ENCODE measurements at places on chromosomes 5 and 9. TPM values are rescaled to one million over a fixed set of nuclear protein-coding genes. Genes with fewer than 3 reads are reported as not detected.

DNA sequence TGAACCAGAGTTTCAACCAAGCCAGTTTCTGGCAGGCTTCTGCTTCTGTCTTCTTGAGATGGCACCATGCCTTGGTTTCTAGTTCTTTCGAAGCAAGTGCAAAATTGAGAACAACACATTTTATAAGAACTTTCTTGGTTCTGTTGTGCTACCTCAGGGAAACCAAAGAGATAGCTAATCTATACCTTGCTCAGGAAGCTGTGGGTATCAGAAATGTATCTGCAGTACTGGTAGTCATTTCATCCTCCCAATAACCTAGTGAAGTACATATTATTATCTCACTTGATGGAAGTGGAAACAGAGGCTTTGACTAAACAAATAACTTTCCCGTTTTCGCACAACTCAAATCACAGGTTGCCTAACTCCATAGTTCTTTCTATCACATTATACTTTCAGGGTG lies 246.6 kb downstream of the ENC1 start:
- H3K4me3 ChIP-seq = no peak overlapping the region
- no peak overlapping the region for H3K27ac ChIP-seq
- H3K36me3 ChIP-seq = no peaks in the 10 kb centered on the region
- H3K4me1 ChIP-seq = peaks cover 4% of the 10 kb centered on the region
- no peak for DNase-seq

- H3K27ac ChIP-seq = no peak overlapping the region
- H3K36me3 ChIP-seq = no peaks in the 10 kb centered on the region
- H3K27me3 ChIP-seq = peaks cover 14% of the 10 kb centered on the region
- peaks cover 6% of the 10 kb centered on the region for H3K4me1 ChIP-seq
- H3K4me3 ChIP-seq = no peak overlapping the region
These were observed 1.3 kb downstream of the PROB1 start for GRCh38 chr5:139393497-139394122.

Gene PCDH12
- 5.5 TPM for polyA plus RNA-seq

Gene TEK
- polyA plus RNA-seq = 20.4 TPM

- no peaks in the 10 kb centered on the region for H3K27me3 ChIP-seq
- DNase-seq = no peak
- H3K4me3 ChIP-seq = no peak overlapping the region
- no peak overlapping the region for H3K27ac ChIP-seq
These were observed 81.1 kb downstream of the EGFLAM start for GRCh38 chr5:38339446-38339845.

DNA sequence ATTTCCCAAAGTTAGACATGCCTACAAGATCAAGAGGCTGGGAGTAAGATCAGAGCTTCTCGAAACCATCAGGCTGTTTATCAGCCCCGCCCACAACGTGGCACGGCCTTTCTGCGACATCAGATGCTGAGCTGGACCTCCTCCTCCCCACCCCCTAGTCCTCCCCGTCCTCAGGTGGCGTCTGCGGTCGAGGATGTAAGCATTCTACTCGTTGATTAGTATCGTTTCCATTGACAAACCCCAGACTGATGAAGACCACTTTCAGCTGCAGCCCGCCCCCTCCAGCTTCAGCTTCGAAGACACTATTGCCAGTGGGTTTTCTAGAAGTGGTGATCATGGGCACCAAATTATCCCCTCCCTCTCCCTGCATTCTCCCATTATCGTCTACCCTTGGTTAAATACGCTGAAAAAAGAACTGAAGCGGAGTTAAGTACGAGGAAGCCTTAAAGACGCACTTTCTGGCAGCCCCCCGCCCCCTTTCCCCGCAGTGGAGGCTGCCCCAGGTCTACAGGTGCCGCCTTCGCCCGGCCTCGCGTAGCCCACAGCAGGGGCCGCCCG lies 1.1 kb downstream of the PPIC start:
- no peaks in the 10 kb centered on the region for H3K27me3 ChIP-seq
- no peaks in the 10 kb centered on the region for H3K36me3 ChIP-seq
- no peak overlapping the region for H3K27ac ChIP-seq
- peaks cover 8% of the 10 kb centered on the region for H3K4me1 ChIP-seq
- peak; percentile 36 for DNase-seq
- peak overlapping the region; percentile 85 for H3K4me3 ChIP-seq

Gene TMEM174
- not detected for polyA plus RNA-seq

Gene SGCD
- polyA plus RNA-seq = not detected

DNA sequence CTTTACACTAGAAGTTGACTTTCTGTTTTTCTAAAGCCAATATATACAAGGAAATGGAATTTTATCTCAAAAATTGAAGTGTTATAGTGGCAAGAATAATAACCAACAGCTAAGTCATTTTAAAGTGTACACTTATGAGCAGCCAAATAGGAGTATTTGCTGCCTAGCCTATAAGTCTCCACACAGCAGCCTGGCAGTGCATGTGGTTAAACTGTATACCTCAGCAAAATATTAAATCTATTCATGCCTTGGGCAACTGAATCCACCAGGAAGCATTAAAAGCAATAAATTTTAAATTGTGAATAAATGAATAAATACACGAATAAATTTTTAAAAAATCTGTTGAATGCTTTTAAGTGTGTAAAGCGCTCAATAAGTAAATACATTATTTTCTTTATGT lies 432.4 kb upstream of the RORB start:
- no peaks in the 10 kb centered on the region for H3K27me3 ChIP-seq
- no peak for DNase-seq
- no peaks in the 10 kb centered on the region for H3K4me1 ChIP-seq
- H3K36me3 ChIP-seq = no peaks in the 10 kb centered on the region

- no peak overlapping the region for H3K4me3 ChIP-seq
- no peaks in the 10 kb centered on the region for H3K36me3 ChIP-seq
- H3K27ac ChIP-seq = no peak overlapping the region
These were observed 800.4 kb upstream of the DMAC1 start for GRCh38 chr9:8599937-8600336.

GRCh38 chr9:111152614-111153406 lies 114.5 kb upstream of the LPAR1 start:
- H3K27ac ChIP-seq = no peak overlapping the region
- H3K27me3 ChIP-seq = no peaks in the 10 kb centered on the region
- H3K4me1 ChIP-seq = no peaks in the 10 kb centered on the region
- no peaks in the 10 kb centered on the region for H3K36me3 ChIP-seq

DNA sequence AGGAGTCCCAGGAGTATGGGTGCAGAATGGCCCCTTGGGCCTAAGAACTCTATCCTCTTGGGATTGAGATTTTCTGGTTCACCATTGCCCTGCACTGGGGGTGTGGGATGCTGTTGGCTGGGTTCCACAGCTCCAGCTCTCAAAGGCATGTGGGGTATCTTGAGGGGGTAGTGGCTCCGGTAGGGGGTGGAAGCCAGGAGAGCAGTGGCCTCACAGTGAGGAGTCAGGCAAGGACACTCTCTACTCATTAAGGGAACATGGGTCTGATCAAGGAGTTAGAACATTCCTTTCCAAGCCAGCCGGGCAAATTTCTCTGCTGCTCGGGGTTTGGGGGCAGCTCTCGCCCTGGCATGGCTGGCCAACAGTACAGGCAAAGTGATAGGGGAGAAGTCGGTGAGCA lies 33.0 kb downstream of the LARP1 start:
- H3K4me1 ChIP-seq = peaks cover 7% of the 10 kb centered on the region
- H3K27me3 ChIP-seq = no peaks in the 10 kb centered on the region
- H3K27ac ChIP-seq = no peak overlapping the region
- no peak overlapping the region for H3K4me3 ChIP-seq
- peaks cover 3% of the 10 kb centered on the region for H3K36me3 ChIP-seq

Gene CCDC192
- polyA plus RNA-seq = not detected

GRCh38 chr9:69874301-69875060 lies 53.9 kb downstream of the CFAP95 start:
- peaks cover 14% of the 10 kb centered on the region for H3K4me1 ChIP-seq
- DNase-seq = peak; percentile 32
- H3K36me3 ChIP-seq = no peaks in the 10 kb centered on the region
- H3K4me3 ChIP-seq = no peak overlapping the region

Gene GCNT4
- polyA plus RNA-seq = not detected

GRCh38 chr5:76641514-76642120 lies 18.4 kb upstream of the F2RL2 start:
- no peaks in the 10 kb centered on the region for H3K36me3 ChIP-seq
- H3K4me1 ChIP-seq = peaks cover 34% of the 10 kb centered on the region
- H3K27me3 ChIP-seq = no peaks in the 10 kb centered on the region
- H3K4me3 ChIP-seq = no peak overlapping the region
- DNase-seq = peak; percentile 85

Gene F12
- polyA plus RNA-seq = 2.7 TPM

- no peak for DNase-seq
- no peaks in the 10 kb centered on the region for H3K36me3 ChIP-seq
- H3K27me3 ChIP-seq = peaks cover 6% of the 10 kb centered on the region
- H3K4me3 ChIP-seq = no peak overlapping the region
- H3K4me1 ChIP-seq = no peaks in the 10 kb centered on the region
These were observed 112.4 kb downstream of the FSTL4 start for GRCh38 chr5:133499895-133500294.

- no peaks in the 10 kb centered on the region for H3K4me1 ChIP-seq
- H3K27me3 ChIP-seq = no peaks in the 10 kb centered on the region
- H3K4me3 ChIP-seq = no peak overlapping the region
- DNase-seq = no peak
- H3K27ac ChIP-seq = no peak overlapping the region
These were observed 8.8 kb downstream of the GRIN1 start for GRCh38 chr9:137147793-137148160.

DNA sequence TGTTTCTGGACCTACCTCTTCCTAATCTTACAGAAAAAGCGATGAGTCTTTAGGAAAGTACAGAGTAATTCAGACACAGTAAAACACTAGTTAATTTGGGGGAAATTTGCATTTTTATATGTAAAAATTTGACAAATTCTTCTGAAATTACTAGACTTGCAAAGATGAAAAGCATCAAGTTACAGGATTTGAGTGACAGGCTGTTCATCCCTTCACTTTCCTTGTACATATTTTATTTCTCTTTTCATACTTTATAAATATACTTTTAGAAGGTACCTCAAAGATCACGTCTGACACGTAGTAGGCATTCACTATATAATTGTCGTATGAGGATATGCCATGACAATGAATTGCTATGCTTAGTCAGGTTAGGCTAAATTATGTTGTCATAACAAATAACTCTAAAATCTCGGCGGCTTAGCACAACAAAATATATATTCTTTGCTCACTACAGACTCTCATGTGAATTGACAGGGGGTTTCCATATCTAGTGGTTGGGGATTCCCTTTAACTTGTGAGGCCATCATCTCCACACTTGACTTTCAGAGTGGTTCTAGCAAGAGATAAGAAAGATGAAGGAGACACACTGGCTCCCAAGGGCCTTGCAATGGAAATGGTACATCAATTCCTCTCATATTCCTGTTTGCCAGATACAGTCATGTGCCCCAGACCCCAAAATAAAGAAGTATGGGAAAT lies 154.1 kb upstream of the TUT7 start:
- no peak for DNase-seq
- H3K4me1 ChIP-seq = no peaks in the 10 kb centered on the region
- H3K4me3 ChIP-seq = no peak overlapping the region
- H3K27me3 ChIP-seq = no peaks in the 10 kb centered on the region

DNA sequence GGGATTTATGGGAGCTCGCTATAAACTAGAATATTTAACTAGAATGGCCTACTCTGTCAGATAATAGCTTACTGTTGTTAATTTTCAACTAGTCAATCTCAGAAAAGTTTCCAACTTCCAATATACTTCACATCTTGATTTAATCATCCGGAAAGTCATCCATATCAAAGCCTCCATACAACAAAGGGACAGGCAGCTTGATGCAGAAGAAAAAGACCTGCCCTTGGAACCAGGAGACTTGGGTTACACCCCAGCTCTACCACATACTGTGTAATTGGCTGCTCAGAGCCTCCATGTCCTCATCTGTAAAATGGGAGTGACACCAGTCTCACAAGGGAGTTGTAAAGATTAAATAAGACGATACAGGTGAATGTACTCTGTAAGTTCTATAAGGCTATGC lies 1.9 kb downstream of the PTPN3 start:
- H3K4me3 ChIP-seq = no peak overlapping the region
- H3K27ac ChIP-seq = no peak overlapping the region
- DNase-seq = no peak
- H3K4me1 ChIP-seq = no peaks in the 10 kb centered on the region

DNA sequence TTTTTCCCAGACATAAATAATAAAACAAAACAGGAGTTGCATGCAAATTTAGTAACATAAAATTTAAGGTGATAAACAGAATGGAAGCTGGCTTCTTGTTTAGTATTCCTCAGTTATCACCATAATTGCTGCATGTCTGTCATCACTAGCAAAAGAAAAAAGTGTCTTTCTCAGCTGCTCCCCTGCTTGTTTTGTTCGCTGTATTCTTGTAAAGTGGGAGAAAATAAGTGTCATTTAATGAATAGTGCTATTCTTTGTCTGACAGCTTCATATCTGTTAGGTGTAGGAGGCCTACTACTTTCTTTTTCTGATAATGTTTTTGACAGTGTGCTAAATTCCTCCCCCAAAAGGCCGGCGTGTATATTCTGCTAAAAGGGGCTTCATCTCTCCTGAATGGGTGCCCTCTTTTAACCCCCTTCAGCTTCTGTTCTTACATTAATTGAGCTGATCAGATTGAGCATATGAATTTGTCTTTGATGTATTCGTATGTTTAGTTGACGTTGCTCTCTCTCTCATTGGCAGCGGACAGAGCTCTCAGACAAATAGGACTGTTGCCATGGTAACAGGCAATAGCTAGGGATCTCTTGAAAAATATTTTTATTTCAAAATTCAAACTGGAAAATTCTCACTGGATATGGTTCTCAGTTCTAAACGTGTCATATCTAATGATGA lies 303.8 kb downstream of the KIAA0825 start:
- H3K4me1 ChIP-seq = no peaks in the 10 kb centered on the region
- H3K27me3 ChIP-seq = no peaks in the 10 kb centered on the region
- H3K4me3 ChIP-seq = no peak overlapping the region
- DNase-seq = no peak
- H3K36me3 ChIP-seq = no peaks in the 10 kb centered on the region

- no peaks in the 10 kb centered on the region for H3K36me3 ChIP-seq
- H3K4me3 ChIP-seq = no peak overlapping the region
- DNase-seq = no peak
- H3K27ac ChIP-seq = no peak overlapping the region
These were observed 70.1 kb downstream of the RETREG1 start for GRCh38 chr5:16546732-16547131.

DNA sequence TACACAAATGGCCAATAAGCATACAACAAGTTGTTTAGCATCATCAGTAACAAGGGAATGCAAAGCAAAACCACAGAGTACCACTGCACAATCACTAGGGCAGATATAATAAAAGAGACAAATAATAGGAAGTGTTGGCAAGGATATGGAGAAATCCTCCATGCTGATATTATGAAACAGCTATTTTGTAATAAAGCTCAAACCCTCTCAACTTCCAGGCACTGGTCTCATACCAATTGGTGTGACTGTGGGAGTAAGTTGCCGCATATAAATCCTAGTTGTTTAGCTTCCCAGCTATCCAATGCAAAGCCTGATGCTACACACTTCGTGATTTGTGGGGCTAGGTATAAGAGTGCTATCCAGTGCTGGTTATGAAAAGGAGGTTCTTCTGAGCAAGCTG lies 88.6 kb downstream of the SMIM23 start:
- no peak for DNase-seq
- H3K4me3 ChIP-seq = no peak overlapping the region
- H3K27me3 ChIP-seq = no peaks in the 10 kb centered on the region
- H3K27ac ChIP-seq = no peak overlapping the region
- peaks cover 8% of the 10 kb centered on the region for H3K36me3 ChIP-seq
- peaks cover 6% of the 10 kb centered on the region for H3K4me1 ChIP-seq

Gene FOXE1
- polyA plus RNA-seq = not detected

- H3K36me3 ChIP-seq = no peaks in the 10 kb centered on the region
- no peak overlapping the region for H3K27ac ChIP-seq
- H3K4me1 ChIP-seq = no peaks in the 10 kb centered on the region
These were observed 30.8 kb downstream of the LIX1 start for GRCh38 chr5:97111616-97112015.

Gene NSG2
- not detected for polyA plus RNA-seq

Measured in endothelial cell of umbilical vein (primary cell).